ENCODE measurements at places on chromosomes 2 and 18.

DNA sequence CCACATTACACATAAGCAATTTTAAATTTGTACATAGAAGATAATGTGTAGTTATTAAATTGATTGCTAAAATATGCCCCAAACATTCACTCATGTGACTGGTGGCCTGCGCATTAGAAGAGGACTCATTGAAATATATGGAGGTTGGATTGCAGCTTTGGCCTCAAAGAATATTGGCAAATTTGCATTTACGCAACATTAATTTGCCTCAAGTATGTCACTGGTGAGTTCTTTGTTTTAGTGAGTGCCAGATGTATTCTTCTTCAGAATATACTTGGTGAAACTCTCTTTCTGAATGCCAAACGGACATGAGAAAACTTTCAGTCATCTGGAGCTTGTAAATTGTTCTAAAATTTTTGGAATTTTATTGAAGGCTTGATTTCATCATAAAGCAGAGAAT is 5.9 kb upstream of the EFEMP1 start:
- DNase-seq = no peak

DNA sequence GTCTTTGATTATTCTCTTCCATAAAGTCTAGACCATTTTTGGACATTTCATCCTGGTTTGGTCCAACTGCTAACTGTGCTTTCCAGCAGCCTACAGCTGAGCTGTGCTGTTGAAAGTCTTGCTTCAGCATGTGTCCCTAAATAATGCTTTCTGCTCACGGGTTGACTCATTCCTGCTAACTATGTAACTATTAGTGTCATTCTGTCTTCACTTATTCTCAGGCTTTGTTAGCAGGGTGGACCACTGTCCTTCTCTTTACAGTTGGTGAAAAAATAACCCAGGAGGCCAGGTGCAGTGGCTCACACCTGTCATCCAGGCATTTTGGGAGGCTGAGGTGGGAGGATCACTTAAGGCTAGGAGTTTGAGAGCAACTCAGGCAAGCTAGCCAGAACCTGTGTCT is 8.9 kb downstream of the ADAM23 start:
- DNase-seq = no peak

- DNase-seq = peak; percentile 45
These were observed 138.2 kb downstream of the VAPA start for GRCh38 chr18:10051877-10052631.

GRCh38 chr2:24971286-24971535 is 544 bp downstream of the DNAJC27 start:
- DNase-seq = no peak

DNA sequence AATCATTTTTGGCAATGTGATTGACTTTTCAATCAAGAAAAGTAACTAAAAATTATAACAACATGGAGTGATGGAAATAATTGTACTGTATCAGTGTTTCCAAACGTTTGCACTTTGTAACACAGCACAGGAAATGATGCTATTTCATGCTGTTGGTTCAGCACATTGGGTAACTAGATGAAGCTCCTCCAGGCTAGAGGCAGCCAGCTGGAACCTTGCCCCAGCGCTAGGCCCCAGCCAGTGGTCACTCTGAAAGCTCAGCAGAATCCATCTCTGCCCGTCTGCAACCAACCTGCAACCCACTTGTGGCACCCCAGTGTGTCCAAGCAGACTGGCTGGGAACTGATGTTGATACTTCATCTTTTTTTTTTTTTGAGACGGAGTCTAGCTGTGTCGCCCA is 15.3 kb downstream of the UNC50 start:
- DNase-seq = peak; percentile 75

- no peak for DNase-seq
These were observed 34.9 kb upstream of the ARMC9 start for GRCh38 chr2:231163414-231164095.

DNA sequence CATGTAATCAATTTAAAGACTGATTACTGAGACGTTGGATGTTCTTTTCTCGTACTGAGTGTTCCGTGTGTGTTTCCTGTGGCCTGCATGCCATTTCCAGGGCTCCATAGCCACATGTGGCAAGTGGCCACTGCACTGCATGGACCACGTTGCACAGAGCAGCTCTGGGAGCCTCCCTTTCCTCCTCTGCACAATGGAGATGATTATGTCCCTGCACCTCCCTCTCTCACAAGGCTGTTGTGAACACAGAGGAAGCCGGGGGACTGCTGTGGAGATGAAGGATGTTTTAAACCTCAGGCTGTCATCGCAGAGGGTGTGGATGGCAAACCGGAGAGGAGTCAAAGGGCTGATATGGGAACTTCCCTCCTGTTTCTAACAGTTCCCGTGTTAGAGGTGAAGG is 87.7 kb downstream of the TGOLN2 start:
- peak; percentile 28 for DNase-seq

- no peak for DNase-seq
These were observed 182.9 kb upstream of the SIX3 start for GRCh38 chr2:44758591-44758990.

- DNase-seq = no peak
These were observed 170.0 kb upstream of the GALNT5 start for GRCh38 chr2:157087373-157088002.

- no peak for DNase-seq
These were observed 92.5 kb downstream of the DGKD start for GRCh38 chr2:233446606-233447305.

DNA sequence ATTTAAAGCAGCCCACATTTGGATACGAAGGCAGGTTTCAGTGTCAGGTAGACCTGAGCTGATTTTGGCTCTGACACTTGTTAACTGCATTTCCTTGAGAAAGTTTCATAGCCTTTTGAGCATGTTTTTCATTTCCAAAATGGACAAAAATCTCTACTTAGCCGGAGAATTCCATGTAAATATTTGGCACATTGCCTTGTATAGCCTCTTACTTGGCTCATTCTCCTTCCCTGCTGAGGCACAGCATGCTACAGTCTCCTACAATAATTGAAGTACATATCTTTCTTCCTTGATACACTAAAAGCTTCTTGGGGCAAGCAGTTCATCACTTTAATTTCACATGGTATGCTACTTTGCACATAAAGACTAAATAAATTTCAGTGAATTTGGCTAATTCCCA is 772.2 kb upstream of the CHAC2 start:
- DNase-seq = no peak
